ENCODE measurements at places on chromosomes 5 and 9.

DNA sequence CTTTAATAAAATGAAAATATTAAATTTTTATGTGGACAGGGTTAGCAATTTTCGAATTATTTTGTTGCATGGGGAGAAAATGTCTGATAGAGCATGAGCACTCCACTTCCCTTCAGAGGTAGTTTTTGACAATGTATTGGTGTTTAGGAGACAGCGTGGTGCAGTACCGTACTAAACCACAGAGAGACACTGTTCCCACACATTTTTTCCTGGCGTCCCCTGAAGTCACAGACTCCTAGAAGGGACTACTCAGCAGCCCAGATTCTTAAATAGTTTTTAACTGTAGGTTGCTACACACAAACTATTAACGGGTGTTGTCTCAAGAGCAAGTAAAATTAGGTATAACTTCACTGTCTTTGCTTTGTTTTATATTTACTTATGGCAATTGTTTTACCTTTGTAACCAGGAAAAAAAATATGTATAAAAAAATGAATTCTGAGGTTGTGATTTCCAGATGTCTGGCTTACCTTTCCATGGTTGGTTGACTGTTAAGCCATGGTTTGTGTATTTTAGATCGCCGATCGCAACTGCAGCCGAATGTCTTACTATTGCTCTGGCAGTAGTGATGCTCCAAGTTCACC lies 171.2 kb downstream of the DOCK8 start:
- DNase-seq, result no peak

- no peak for DNase-seq
These were observed 15.9 kb downstream of the SPDL1 start for GRCh38 chr5:169599451-169599850.

GRCh38 chr5:65100911-65101631 lies 332.3 kb downstream of the CWC27 start:
- peak; percentile 14 for DNase-seq

- DNase-seq, result no peak
These were observed 9.2 kb upstream of the CXXC5 start for GRCh38 chr5:139638736-139639618.

- no peak for DNase-seq
These were observed 156.1 kb downstream of the DENND1A start for GRCh38 chr9:123773783-123774182.

- DNase-seq, result peak; percentile 60
These were observed 709 bp downstream of the WHRN start for GRCh38 chr9:114504341-114505186.

DNA sequence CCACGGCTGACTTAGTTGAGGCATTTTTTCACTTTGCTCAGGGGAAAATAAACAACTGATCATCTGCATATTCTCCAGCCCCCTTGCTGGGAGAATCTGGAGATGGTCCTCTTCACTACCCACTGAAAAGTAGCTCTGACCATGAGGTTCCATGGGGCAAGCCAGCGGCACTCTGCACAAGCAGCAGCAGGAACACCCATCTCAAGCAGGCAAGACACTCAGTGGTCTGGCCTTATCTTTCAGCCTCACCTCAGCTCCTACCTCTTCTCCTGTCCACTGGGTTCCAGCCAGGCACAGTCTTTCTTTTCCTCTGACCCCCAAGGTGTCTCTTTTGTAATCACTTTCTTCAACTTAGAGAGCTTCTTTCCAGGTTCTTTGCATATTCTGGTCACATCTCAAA lies 280.8 kb upstream of the GRIA1 start:
- DNase-seq, result no peak

DNA sequence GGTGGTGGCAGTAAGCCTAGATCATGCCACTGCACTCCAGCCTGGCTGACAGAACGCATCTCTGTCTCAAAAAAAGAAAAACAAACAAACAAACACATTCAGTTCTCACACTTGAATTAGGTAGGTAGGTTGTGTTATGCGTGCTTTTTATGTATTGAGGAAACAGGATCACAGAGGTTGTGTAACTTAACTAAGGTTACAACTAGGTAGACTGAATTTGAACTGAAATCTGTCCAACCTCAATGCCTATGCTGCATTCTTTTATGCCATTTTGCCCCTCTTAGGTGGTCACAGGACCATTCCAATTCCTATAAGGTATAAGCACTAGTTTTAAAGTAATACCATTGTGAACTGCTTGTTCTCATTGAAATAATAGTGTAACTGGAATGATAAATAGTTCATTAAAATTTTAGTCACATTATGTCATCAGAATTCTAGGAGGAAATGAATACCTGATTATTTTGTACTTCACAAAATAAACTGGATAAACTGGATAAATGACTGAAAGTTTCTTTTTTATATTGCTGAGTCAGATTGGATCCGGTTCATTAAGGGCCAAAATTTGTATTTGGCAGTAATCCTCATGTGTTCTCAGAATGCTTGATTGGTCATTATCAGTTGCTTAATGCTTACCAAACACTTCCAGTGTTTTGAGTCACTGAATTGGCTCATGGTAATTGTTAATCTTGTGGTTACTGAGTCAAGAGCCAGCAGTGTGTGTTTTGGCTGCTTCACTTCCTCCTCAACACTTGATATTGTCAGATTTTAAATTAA lies 7.1 kb downstream of the UBAP1 start:
- DNase-seq, result peak; percentile 97

DNA sequence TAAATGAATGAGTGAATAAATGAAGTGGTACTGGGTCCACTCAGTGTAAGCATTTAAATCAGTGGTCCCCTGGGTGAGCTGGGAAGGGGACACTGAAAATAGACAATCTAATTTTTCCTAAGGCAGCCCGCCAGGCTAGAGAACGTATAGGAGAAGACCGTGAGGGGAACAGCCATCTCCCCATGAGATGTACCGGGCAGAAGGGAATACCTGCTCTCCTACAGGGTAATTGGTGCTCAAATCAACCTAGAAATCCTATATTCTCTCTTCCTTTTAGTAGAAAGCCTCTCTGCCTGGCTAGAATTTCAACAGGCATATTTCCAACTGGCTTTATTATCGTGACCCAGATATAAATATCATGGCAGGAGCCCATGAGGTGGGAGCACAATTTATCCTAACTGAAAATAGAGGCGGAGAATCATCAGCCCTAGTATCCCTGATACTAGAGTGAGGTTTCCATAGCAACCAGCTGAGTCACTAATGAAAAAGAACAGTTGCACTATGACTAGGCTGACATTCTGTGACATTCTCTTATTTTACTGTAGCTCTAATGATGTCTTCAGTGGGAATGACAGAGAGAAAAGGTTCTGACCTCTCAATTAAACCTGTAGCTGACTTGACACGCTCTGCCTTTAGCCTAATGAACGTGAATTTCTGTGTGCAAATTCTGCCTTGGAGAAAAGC lies 96.5 kb upstream of the CAST start:
- no peak for DNase-seq

- DNase-seq, result no peak
These were observed 73.3 kb upstream of the PCSK1 start for GRCh38 chr5:96506376-96506775.

DNA sequence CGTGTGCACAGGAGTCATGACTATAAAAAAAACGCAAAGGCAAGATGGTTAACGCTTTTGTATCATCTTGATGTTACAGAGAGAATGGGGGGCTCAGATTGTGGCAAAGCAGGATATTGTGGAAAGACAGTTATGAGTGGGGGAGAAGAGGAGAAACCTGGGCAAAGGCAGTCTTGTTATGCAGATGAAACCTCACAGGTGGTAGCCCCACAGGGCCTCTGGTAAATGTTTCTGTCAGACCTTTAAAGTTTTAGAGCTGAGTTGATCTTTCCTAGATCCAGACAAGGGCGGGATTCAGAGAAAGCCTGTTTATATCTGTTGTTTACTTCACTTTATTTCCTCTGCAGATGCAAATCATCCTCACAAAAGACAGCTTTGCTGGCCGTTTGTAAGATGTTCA lies 55.2 kb downstream of the C9orf85 start:
- DNase-seq, result no peak

GRCh38 chr9:87643107-87643650 lies 82.7 kb upstream of the CTSL start:
- no peak for DNase-seq

DNA sequence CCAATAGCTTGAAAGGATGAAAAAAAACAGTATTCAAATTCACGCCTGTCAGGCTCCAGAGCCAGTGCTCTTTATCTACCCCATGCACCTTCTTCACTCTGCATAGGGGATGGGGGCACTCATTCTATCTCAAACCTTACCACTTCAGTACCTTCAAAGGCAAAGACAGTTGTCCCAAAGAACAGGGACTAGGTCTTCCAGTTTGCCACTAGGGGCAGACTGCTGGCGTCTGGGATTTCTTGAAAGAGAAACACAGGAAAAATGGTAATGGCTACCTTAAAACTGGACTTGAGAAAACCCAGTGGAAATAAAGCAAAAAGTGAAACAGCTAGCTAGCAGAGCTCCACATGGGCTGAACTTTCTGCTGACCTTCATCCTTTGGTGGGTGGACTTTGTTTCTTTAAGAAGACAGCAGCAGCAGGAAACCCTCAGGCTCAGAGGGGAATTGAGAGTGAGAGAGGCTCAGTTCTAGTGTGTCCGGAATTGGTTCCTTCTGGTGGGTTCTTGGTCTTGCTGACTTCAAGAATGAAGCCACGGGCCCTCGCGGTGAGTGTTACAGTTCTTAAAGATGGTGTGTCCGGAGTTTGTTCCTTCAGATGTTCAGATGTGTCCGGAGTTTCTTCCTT lies 41.0 kb upstream of the SLC36A1 start:
- DNase-seq, result peak; percentile 3

- DNase-seq, result no peak
These were observed 151.7 kb upstream of the ZNF366 start for GRCh38 chr5:72658761-72659540.

DNA sequence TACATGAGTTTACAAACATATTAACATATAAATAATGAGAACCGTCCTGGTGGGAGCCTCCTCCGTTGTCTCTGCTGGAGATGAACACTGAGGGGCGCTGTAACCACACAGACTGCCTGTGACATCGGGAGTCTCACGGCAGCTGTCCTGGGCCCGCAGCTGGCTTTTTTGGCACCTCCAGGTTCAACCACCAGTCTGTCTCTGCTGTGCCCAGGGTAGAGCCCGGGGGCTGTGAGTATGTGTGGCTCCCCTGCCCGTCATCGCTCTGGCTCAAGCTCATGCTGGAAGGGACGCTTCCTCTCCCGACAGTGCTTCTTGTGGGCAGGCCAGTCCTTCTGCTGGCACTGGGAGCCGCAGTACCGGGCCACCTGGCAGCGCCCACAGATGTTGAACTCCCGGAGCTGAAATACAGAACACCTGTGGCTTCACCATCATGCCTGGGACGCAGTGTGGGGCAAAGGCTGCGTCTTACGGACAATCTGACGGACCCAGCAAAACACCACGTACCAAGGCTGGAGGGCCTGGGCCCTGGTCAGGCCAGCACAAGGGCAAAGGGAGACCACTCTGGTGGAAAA lies 3.6 kb upstream of the DPH7 start:
- peak; percentile 21 for DNase-seq

DNA sequence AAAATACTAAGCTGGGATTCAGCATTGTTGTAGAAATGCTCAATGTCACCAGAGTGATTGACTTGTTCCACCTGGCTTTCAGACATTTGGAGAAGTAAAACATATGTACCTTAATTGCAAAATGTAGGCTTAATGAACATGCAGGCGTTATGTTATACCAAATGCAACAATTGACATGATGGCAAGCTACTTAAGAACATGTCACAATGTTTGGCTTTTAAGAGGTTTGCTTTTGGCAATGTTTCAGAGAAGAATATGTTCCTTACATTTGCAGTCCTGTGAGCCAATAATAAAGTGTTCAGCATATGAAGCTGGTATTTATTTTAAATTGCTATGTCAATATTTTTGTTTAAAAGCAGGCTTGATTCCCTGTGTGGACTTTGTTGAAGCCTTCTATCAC lies 111.7 kb upstream of the NUDT12 start:
- no peak for DNase-seq

- no peak for DNase-seq
These were observed 119.5 kb downstream of the TRPM3 start for GRCh38 chr9:71001780-71002386.

DNA sequence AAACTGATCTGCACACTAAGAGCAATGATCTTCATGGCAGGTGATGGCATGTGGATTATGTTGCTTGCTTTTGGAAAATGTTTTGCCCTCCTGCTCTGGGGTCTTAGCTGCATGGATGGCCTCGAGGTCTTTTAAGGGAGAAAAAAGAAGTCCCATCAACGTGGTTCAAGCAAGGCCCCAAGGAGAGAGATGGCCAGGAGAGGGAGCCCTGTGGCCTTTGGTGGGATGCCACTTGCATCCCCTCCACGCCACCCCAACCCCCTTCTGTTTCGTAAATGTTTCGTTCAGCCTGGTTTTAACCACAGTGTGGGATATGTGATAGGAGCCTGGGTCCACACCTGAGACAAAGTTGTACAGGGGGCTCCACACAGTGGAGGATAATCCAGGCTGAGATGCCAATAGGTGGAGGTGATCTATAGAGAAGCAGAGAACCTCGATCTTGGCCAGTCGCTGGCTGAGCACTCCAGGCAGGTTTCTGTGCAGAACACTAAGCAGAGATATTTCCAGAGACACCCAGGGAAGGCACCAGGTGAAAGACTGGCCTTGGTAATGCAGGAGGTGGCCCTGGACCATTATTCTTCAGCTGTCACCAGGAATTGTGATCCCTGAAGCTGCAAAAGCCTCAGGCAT lies 25.8 kb upstream of the FRRS1L start:
- no peak for DNase-seq

DNA sequence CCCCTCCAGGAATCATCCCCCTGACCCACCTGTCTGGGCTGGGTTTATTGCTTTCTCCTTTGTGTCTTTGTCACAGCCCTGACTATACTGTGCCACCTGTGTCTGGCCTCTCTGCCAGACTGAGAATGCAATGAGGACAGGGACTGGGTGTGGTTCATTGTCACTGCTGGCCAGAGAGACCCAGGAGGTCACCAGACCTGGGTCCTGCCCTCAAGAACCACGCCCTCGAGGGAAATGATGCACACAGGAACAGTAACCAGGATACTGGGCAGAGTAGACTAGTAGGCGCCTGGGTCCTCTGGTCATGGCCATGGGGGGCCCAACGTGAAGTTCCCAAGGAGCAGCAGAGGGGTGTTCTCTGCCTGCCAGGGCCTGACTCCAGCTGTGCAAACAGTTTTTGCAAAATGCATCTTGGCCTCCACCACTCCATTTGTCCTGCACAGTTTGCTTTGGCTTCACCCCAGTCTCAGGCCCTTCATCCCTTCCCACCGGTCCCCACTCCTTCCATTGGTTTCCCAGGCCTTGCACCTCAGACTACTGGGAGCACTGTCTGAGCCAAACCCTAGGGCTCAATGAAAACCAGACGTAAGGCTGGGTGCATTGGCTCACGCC lies 17.8 kb downstream of the RGS3 start:
- no peak for DNase-seq

- no peak for DNase-seq
These were observed 42.8 kb downstream of the RAPGEF1 start for GRCh38 chr9:131697097-131697496.

DNA sequence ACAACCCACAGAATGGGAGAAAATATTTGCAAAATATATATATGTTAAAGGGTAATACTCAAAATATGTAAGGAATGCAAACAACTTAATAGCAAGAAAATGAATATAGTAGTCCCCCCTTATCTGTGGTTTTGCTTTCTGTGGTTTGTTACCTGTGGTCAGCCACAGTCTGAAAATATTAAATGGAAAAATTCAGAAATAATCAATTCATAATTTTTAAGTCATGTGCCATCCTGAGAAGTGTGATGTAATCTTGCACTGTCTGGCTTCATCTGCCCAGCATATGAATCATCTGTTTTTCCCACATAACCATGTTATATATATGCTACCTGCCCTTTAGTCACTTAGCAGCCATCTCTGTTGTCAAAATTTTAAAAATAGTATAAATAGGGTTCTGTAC lies 11.7 kb downstream of the CER1 start:
- DNase-seq, result no peak
